ENCODE measurements at places on chromosomes 4 and X. TPM values are rescaled to one million over a fixed set of nuclear protein-coding genes. Genes with fewer than 3 reads are reported as not detected.

Gene MAGEA10
- not detected for total RNA-seq

Gene PASD1
- total RNA-seq, result not detected

Gene ASB9
- total RNA-seq, result 1.6 TPM

Gene TKTL1
- total RNA-seq, result not detected

Gene IL13RA2
- 451 TPM for total RNA-seq

Gene ZNF141
- total RNA-seq, result 9.4 TPM

Gene CFAP47
- total RNA-seq, result not detected

Gene PPEF2
- total RNA-seq, result not detected

Gene XAGE1A
- total RNA-seq, result not detected

Gene F11
- total RNA-seq, result not detected

Gene GAGE12H
- not detected for total RNA-seq

Gene ZNF630
- 1.1 TPM for total RNA-seq

Gene HTN1
- not detected for total RNA-seq

Gene SH3RF1
- total RNA-seq, result 35.0 TPM

Gene HELQ
- 17.9 TPM for total RNA-seq

Gene TIGD4
- 0.13 TPM for total RNA-seq

Gene FRG2
- not detected for total RNA-seq

Gene PPP4R3C
- total RNA-seq, result not detected

Gene UGT2B11
- total RNA-seq, result not detected

Gene H2BW2
- total RNA-seq, result not detected

Gene SLC4A4
- total RNA-seq, result 0.40 TPM

Gene AMOT
- 2.4 TPM for total RNA-seq

Gene MGARP
- 52.5 TPM for total RNA-seq

Gene PLS3
- total RNA-seq, result 974 TPM

Gene MCF2
- total RNA-seq, result 0.12 TPM

Gene REPS2
- total RNA-seq, result 0.37 TPM

Gene GAGE2A
- total RNA-seq, result not detected

Gene ALAS2
- not detected for total RNA-seq

Gene MGAT4D
- not detected for total RNA-seq

Gene RGN
- total RNA-seq, result 7.3 TPM

Gene MAGEA9
- total RNA-seq, result not detected

All from aortic smooth muscle cell (primary cell).